Epithelial cell of prostate (primary cell): ENCODE measurements at places on chromosomes 3 and 15.

- no peak for DNase-seq
Measured at GRCh38 chr3:14539742-14540491, at the start of gene GRIP2. Gene GRIP2 (minus strand): TSS chr3:14540342. CDS start chr3:14540308, 34 bp downstream.

GRCh38 chr3:127019449-127019848 lies 36.5 kb downstream of the PLXNA1 start:
- DNase-seq = no peak

- DNase-seq = no peak
Measured at GRCh38 chr15:72559781-72560180, 85.7 kb downstream of the ARIH1 start.

DNA sequence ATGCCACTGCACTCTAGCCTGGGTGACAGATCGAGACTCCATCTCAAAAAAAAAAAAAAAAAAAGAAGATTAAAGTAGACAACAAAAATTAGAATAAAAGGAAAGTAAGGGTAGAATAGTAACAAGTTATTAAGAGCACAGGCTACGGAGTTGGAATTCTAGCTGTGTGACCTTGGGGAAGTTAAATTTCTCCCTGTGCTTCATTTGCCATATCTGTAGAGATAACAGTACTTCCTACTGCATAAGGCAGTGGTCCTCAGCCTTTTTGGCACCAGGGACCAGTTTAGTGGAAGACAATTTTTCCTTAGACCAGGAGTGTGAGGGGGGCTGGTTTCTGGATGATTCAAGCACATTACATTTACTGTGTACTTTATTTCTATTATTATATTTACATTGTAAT lies 28.7 kb upstream of the TMEM42 start:
- DNase-seq = no peak

DNA sequence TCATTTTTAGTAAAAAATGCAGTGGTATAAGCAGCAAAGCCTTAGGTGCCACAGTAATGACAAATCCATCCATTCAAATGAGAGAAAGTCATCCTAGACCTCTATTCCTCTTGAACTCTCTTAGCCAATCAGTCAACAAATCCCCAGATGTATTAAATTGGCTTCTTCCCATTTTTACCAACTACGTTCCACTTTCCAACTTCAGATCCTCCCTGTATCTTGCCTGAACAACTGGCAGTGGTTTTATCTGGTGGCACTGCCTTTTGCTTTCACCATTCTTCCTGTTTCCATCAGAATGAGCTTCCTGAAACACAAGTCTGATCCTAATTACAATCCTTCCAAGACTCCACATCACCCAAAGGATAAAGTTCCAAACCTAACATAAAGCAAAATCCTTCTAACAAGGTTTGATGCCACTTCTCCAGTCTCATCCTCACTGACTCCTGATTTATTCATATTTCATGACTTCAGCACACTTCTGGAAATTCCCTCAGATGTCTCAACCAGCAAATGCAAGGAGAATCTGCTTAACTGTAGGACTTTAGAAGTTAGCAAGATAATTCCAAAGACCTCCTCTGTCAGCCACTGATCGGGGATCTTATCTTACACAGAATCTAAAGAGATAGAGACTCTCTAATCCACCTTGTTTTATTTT lies 69.8 kb upstream of the SLC4A7 start:
- DNase-seq = no peak
